CD4-positive, alpha-beta T cell treated with Interleukin-1 beta for 1 hour (primary cell): ENCODE measurements at places on chromosomes 6 and 20.
A peak's percentile ranks its signal among the peaks of the same experiment; 100 is the strongest.

GRCh38 chr6:97361286-97361685 lies 78.3 kb upstream of the MMS22L start:
- DNase-seq, result no peak

- no peak for DNase-seq
These were observed 6.8 kb upstream of the EPB41L1 start for GRCh38 chr20:36147690-36148089.

DNA sequence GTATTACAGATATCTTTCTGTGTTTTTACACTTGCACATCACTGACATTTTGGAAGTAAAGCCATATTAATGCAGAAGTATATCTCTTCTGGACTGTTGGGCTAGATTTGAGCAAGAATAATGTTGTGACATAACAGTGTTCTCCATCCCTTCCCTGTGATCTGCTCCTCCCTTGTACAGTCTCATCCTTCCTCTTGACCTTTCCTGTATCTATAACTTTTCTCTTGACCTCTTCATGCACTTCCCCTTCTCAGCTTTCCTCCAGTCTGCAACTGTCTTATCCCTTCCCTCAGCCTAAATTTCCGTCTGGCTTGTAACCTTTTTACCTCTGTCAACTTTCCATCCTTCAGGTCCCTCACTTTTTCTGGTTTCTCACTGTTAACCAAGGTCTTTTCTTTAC lies 29.8 kb downstream of the NCOA3 start:
- no peak for DNase-seq

GRCh38 chr6:15246666-15247499 lies 1.0 kb downstream of the JARID2 start:
- peak; percentile 42 for DNase-seq

DNA sequence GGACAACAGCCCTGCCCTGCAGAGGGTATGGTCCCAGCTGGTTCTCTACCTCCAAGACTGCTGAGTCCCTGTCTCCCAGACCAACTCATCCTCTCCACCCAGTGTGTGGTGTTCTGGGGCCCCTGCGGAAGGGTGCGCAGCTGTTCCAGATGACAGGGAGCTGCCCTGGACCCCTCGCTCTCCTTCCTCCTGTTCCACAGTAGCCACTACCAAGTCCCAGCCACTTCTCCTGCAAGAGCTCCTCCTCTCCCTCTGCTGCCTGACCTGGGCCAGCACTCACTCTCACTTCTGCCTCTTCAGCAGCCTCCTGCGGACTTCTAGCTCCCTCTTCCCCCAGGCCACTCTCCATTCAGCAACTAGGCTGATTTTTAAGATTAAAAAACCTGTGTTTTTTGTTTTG lies 40.1 kb upstream of the TMEM181 start:
- DNase-seq, result no peak

GRCh38 chr6:43123461-43124314 lies 47.4 kb upstream of the SRF start:
- no peak for DNase-seq

GRCh38 chr6:10014557-10014956 lies 400.3 kb downstream of the TFAP2A start:
- no peak for DNase-seq

DNA sequence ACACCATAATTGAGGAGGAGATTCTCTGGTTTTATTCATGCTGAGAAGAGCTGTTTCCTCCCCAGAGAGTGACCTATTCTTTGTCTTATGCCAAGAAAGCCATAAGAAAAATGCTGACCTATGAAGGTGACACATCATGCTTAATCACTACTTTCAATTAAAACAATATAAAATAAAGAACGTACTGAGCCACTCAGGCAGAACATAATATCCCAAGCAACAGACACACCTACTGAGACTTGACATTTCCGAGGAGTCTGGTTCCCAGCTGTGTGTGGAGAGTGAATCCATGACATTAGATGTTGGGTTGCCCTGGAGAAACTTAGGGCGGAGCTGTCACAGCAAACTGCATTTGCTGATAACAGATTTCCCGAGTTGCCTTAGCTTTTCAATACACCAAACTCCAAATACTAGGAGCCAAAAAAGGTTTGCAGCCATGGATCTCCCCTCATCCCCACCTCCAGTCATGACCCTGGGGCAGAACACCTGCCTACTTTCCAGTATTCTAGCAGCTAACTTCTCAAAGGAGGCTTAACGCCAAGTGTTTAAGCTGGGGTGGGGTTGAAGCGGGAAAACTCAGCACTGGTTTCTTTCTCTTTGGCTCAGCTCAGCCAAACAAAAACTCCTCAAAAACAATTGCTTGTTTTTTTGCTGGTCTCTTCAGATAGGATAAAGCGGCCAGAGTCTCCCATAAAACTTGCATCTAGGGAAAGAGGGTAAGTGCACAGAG lies 92.2 kb downstream of the BACH2 start:
- DNase-seq, result no peak

DNA sequence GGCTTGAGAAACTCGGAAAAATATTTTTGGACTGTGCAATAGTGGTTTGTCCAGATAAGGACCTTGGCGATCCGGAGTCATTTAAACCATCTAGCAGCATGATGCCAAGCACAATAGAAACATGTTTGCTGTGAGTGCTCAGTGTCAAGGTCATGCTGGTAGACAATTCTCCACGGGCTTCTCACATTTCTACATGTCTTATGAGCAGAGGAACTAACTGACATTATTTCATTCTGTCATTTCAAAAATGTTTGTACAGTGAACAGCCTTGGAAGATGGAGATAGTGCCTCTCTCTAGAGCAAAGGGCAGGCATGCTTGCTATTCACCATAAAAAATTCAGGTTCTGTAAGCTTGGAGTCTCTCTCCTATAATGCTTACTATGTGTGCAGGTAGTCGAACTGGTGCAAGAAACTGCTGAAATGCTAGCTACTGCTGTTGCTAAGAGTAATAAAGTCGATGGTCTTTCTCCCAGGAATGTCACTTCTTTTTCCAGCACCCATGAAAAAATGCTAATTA lies 25.4 kb upstream of the CCN2 start:
- DNase-seq, result no peak

- DNase-seq, result no peak
These were observed 37.7 kb downstream of the INSM1 start for GRCh38 chr20:20405623-20406022.

DNA sequence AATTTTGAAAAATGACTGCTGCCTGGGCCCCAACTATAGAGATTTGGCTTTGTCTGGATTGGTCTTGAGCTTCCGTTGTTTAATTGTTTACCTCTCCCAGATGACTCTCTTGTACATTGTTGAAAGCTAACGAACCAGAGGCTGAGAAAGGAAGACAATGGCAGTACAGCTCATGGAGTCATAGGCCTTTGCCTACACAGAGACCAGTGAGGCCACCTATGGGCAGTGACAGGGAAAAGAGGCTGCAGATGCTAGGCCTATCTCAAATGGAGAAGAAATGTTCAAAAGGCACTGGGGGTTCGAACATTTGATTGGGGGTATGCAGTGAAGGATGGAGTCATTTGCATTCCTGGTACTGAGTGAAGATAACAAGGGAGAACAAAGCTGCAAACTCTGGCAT lies 29.1 kb downstream of the OPN5 start:
- DNase-seq, result no peak

GRCh38 chr6:42260396-42260888 lies 42.8 kb upstream of the MRPS10 start:
- no peak for DNase-seq

- DNase-seq, result no peak
These were observed 380.2 kb downstream of the LAMA2 start for GRCh38 chr6:129263176-129263575.

DNA sequence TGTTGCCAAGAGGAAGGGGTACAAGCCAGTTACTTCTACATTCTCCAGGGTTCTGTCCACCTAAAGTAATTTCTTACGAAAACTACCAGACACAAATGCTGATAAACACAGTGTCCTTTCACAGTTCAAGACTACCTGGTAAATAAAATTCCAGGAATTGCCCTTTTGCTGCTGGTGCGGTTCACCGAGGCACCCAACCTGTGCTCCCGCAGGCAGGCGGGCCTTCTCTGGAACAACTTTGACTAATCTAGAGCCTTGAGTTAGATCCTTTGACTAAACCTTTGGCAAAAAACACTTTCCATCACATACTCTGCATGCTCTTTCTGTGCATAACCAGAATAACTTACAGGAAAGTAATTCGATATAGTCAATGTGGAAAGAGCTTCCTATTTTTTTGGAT lies 107.0 kb downstream of the HUS1B start:
- DNase-seq, result no peak

- DNase-seq, result no peak
These were observed 285.4 kb upstream of the FLRT3 start for GRCh38 chr20:14622796-14623195.

DNA sequence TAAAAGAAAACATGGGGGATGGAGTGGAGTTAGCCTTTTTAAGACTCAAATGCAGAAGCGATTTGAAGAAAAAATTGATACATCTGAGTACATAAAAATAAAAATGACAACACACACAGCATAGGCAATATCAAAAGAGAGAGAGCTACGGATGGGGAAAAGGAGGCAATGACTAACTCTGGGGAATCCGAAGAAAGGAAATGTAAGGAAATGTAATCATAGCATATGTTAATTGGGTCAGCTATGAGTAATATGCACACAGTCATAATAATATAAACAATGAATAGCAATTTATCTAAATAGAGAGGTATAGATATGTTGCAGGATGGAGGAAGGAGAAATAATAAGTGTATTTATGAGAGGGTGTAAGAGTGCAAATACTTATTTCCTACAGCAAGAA lies 83.4 kb downstream of the NOL4L start:
- DNase-seq, result no peak

DNA sequence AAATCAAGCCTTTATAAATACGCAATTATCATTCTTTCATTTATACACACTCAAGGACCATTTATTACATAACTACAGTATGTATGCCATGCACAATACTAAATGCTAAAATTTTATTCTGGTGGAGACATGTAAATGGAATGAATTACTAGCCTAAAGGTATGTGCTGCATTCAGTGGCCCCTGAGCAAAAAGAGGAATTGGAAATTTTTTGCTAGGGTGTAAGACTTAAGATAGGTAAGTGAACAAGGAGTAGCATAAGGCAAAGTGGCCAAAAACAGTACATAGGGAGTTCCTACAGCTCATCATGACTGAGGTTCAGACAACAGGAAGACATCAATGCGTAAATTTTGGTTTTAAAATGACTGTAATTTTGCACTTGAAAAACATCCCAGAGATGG lies 2.3 kb upstream of the MTFR2 start:
- DNase-seq, result no peak

GRCh38 chr20:22576733-22577514 lies 7.4 kb downstream of the FOXA2 start:
- no peak for DNase-seq

GRCh38 chr6:12875051-12875450 lies 158.5 kb downstream of the PHACTR1 start:
- no peak for DNase-seq

DNA sequence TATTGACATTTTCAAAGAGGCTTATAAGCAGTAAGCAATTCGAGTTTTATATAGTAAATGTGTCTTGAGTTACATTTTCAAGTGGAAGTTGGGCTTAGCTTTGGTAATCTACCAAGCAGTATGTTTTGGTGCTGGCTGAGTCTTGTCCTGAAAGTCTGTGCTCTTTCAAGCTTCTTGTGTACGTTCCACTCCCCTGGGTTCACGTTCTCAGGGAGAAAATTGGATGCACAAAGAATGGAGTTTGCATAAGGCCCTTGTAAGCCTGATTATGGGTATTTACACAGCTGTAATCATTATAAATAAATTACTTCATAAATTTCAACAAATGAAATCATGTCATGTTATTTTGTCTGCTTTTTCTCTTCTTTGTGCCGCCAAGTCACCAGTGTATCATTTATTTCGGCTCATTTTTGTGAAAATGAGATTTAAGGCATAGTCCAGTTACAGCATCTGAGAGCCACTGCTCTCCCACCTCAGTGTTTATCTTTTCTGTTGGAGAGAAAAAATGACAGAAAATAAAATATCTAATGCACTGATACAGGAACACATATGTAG lies 262.5 kb downstream of the BTBD3 start:
- no peak for DNase-seq

DNA sequence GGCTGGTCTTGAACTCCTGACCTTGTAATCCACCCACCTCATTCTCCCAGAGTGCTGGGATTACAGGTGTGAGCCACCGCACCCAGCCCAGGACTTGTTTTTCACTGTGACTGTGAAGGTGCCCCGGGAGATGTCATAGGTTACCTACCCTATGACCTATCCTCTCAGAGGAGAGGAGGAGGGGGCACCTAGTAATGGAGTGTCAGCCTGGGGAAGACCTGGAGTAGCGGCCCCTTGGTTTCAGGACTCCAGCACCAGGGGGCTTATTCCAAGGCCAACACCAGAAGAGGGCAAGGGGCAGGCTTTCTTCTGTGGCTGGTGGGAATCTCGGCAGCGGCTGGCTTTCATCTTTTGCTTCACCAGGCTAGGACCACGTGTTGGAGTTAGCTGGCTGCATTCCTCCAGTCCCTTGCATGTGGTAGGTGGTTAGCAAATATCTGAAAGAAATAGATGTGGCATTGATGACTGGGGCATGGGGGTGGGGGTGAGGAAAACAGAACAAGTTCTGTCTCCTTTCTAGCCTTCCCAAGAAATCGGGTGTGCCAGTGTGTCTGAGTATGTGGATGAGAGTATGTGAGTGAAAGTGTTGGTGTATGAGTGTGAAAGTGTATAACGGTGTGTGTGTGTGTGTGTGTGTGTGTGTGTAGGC lies 7.9 kb upstream of the ITPR3 start:
- no peak for DNase-seq

DNA sequence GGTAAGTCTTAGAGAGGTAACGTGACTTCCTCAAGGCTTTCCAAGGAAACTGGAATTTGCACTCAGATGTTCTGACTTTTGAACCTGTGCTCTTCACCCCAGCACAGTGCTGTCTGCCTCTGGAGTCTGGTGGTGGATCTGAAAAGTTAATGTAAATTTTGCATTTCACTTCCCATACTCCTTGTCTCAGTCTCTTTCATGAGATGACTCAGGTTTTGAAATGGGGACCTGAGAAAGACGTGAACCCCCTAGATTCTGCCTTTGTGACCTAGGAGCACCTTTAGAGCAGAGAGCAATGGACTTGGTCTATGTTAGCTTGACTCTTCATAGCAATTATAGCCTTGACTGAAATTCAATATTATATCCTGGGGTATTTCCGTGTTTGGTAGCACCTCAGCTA lies 223.0 kb downstream of the QKI start:
- DNase-seq, result no peak

DNA sequence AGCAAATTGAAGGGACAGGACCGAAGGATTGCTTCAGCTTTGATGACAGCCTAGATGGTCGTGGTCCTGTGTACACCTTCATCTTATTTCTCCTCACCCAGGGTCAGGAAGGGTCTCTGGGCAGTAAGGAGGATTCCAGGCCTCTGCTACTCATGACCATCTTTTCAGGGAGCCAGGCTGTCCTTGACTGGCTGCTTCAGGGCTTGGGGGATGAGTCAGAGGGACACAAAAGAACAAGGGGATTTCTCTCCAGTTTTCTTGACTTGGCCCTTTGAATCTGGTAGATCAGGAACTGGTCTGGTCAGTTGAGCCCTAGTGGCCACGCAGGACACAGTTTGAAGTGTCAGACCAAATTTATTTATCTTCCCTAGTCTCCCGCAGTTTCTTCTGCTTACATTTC lies 402.1 kb upstream of the CHD6 start:
- DNase-seq, result no peak

DNA sequence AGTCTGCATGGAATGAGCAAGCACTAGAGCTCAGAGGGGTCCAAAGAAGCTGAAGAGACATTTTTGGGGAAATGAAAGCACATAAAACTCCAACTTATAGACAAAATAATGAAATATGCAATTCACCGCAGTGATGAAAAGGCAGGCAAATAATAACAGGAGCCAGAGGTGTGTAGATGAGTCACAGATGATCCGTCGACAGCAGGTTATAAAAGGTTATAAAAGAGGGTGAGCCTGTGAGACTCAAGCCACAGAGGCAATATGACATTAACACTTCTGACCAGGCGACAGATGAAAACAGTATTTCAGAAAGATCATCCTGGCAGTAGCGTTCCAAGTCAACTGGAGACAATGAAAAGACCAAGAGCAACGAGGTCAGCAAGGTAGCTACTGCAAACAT lies 35.8 kb upstream of the ANKRD60 start:
- DNase-seq, result no peak
